Body of pancreas (tissue), 4 donors: ENCODE measurements at places on chromosomes 5 and 9.

DNA sequence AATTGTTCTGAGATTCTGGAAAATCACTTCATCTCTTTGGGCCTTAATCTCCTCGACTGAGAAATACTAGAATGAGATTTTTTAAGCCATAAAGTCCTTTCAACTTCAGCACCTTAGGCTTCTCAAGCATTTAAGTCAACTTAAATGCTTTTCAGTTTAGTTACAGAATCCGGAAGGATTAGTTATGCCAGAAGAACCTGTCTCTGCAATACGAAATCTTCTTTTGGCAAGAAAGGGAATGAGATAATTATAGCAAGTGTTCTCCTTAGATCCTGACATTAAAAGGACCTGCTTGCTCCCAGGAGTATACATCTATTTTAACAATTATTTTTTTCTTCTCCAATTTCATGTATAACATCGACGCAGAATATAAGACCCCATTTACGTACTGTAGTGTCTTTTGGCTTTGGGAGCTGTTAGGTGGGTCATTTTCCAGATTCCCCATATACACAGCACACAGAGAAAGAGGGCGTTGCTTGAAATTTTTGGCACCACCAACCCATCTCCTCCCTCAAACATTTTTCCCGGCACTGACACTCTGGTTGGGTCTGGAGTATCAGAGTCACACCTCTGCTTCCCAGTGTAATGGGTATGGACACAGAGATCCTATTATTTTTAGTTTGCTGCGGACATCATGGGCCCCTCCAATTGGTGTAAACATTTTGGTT lies 43.6 kb upstream of the CLINT1 start:
- no peak for DNase-seq

DNA sequence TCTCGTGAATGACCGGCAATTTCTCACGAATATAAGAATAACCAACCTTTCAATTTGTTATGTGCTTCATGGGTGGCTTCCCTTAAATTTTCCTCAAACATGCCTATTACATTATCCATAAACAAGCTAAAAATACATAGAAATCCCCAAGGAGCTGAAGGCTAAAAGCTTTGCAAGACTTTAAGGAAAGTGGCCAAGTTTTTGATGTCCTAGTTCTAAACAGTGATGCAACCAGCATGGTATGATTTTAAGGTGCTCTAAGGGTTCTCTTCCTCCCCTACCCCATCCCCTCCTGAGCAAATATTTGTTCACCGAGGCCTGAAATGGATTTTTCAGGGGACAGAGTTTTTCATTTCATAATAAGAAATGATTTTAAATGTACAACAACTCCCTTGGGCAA lies 79.8 kb downstream of the RGS7BP start:
- no peak for DNase-seq

GRCh38 chr5:127801751-127802476 lies 98.7 kb downstream of the CCDC192 start:
- DNase-seq: no peak

GRCh38 chr5:40378396-40379177 lies 301.1 kb upstream of the PTGER4 start:
- DNase-seq: no peak

GRCh38 chr5:81297531-81297930 lies 3.9 kb upstream of the ZCCHC9 start:
- no peak for DNase-seq

- peak; percentile 56 for DNase-seq
Observed at GRCh38 chr9:4741365-4742089, 525 bp upstream of the AK3 start.

DNA sequence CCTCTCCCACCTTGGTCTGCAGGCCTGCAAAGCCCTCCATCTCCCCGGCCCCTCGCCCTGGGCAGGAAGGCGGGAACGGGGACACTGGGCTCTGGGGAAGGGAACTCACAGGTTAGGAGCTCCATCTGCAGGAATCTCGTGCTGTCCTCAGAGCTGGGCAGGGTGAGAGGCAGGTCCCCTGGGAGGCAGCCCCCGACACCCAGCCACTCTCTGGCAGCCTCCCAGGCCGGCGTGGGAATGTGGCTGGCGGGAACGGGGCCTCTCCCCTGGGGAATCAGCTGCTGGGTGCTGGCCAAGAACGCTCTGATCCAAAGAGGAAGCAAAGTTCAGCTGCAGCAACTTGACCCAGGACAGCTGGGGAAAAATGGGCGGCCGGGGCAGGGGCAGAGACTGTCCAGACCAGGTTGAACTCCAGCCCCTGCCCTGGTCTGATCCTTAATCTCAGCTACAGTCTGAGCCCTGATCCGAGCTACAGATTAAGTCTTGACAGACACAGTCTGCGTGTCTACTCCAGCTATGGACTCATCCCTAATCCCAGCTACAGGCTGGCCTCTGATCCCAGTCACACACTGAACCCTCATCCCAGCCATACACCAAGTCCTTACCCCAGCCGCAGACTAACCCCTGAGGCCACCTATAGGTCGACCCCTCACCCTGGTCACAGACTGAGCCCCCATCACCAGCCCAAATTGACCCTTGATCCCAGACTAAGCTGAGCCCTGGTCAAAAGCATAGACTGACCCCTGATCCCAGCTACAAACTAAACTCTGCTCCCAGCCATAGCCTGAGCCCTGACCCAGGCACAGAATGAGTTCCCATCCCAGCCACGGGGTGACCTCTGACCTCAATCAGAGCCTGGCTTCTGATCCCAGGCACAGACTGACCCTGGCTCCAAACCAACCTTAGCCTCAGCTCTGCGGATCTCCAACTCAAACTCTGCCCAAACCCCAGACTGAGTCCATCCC lies 37.3 kb upstream of the EGFL7 start:
- peak; percentile 86 for DNase-seq

GRCh38 chr9:71004196-71004595 lies 117.2 kb downstream of the TRPM3 start:
- DNase-seq: no peak

DNA sequence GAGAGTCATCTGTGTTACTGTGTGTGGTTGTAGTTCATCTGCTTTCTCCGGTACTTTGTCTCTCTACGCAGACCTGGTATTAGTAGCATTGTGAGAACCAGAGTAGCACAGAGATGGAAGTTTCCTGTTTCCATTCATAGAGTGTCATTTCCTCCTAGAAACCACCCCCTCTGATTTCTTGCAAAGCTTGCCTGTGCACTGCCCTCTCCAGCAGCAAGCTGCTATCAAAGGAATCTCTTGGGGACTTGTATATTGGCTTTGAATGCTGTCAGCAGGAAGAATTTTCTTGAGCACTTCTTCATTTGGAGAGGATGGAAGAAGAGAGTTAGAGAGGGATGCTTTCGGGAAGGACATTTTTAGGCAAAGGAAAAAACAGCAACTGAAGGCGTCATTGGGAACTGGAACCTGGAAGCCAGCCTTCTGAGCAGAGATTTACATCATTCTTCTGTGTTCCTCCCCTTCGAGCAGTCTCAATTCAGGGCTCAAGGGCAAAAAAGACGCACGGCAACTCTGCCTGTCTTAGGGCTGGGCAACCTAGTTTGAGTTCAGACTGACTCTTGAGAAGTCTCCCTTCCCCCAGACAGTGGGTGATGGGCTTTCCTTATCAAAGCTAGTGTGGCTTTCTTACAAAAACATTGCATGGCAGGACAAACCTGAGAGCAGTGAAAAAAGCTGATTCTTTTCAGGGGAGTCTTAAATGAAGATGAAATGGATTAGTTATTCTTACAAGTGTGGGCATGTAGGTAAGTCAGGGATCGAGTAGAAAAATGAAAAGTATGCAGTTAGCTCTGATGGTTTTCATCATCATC lies 226.3 kb downstream of the AOPEP start:
- DNase-seq: peak; percentile 20

DNA sequence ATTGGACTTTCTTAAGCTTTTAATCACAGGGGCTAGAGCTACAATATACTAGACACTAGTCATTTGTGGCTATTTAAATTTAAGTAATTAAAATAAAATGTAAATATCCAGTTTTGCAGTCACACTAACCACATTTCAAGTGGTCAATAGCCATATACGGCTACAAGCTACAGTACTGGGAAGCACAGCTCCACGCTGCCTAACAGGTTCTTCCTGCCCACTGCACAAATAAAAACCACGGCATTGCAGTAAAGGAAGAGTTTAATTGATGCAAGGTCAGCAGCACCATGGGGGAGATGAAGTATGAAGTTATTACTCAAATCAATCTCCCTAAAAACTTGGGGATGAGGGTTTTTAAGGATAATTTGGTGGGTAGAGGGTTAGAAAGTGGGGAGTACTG lies 134.1 kb downstream of the LURAP1L start:
- no peak for DNase-seq

DNA sequence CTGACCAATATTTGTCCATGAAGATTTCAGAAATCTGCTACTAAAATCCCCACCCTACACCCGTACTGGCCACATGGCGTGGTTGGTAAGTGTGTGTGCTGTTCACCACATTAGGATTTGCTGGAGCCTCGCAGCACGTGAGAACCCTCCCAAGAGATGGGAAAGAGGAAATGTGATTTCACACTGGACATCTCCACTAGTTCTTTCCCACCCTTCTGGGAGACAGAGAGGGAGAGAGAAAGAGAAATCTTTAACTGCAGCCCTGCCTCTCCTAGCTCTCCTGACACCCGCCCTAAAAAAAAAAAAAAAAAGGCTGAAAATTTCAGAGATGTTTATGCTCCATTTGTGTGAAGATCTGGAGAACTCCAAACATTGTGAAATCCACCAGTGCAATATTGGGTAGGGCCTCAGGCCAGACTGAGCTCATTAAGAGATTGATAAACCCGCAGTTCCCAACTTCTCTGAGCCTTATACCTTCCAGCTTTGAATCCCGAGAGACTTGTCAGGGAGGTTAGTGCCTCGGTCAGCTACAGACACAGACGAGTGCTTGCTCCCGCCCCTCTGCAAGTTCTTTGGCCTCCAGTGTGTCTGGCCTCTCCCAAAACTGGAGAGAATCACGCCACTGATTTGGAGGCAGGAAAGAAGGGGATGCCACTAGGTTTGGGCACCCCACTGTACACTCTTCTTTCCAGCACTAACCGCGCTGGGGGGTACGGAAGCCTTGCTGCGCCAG lies 1.9 kb downstream of the SPRY4 start:
- no peak for DNase-seq

GRCh38 chr9:83665580-83666200 lies 42.1 kb downstream of the UBQLN1 start:
- no peak for DNase-seq

- no peak for DNase-seq
Observed at GRCh38 chr9:17472126-17472525, 106.7 kb upstream of the SH3GL2 start.

DNA sequence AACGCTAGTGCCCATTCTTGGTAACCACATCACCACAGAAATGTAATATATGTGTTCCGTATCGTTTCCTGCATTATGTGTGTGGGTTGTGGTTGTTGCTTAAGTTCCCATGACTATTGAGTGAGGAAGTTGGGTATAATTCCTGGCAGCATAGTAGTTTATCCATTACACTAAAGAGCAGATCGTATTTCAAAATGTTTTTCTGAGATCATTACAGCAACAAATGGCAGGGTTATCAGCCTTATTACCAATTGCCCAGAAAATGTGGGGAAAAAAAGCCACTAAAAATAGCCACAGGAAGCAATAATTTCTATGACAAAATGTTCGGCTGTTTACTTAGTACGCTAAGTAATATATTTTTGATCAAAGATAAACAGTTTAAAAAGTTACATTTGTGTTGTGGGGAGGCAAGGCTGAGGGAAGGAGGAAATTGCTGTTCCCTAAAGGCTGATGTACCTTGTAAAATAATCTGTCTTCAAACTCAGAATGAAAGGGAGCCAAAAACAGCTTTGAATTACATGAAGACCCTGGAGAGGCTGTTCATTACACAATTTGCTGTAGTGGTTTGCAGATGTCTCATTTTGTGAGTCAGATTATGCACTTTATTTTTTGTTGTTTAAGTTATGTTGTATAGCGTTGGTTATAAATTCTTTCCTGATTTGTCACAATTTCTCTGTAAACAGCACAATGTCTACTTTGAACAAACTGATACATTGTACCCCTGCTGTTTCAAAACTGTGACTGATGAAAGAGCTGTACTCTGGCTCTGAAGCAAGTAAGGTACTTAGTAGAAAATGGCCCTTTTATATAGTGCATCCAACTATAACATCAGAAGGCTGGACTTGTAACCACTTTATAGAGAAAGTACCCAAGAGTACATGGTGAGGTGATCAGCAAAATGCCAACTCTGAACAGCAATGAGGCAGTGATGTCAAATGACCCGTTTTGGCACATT lies 1028.5 kb downstream of the NR2F1-AS1 start:
- no peak for DNase-seq

DNA sequence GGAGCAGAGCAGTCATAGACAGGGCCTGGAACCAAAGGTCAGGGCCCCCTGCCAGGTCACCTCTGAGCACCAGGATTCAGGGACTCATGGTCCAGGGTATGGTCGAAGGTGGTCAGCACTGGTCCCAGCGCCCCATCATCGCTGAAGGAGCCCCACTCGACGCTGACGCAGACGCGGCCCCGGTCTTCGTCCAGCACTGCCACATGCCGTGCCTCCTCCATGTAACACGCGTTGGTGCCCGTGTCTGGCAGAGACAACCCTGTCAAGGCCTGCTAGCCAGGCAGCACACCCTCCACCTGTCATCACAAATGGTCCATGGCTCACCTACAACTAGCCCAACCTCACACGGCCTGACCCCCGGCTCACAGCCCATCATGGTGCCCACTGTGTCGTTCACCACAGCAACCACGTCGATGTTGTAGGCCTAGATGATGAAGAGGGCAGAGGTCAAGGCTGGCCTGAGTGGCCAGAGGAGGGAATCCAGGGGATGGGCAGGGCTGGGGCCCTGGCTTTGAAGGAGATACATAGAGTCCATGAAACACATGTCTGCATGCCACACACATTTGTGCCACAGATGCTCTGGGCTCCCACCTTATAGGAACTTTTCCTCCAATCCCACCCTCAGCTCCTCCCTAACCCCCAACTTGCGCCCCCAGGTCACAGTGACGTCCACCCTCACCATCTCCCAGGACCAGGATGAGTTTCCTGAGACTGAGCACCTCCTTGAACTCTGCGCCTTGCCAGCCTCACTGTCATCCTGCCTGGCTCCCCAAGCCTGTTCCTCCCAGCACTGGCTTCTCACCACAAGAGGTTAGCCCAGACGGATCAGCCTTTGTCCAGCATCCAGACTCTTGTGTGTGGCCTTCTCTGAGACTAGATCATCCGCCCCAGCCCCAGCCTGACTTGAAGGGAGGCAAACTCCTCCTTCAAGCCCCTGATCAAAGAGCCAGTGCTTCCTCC lies 9.5 kb downstream of the HK3 start:
- no peak for DNase-seq

DNA sequence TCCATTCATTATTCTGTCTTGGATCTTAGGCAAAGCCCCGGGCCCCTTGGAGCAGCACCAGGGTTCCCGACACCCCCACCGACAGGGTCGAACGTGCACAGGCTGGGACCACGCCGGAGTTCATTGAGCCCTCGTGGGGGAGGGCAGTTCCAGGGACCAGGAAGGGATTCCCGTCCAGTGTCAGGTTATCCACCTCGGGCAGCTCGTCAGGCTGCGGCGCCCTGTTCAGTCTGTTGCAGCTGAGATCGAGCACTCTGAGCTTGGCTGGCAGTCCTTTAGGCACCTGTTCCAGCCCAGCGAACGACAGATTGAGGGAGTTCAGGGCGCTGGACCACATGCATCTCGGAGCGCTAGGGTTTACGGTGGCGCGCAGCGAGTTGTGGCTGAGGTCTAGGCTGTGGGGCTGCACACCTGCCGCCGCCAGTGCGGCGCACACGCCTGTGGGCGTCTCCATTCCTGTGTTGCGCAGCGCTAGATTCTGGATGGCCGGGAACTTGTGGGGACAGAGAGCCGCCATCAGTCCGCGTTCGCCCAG lies 1.1 kb downstream of the CD14 start:
- DNase-seq: peak; percentile 50
